GM06990 (cell line): ENCODE measurements at places on chromosomes 5 and 9.

GRCh38 chr5:5965132-5965531, 413.2 kb downstream of the MED10 start:
- no peak for DNase-seq

- DNase-seq, result no peak
Measured at GRCh38 chr9:785997-786396, 55.5 kb upstream of the DMRT1 start.

- no peak for DNase-seq
Measured at GRCh38 chr9:16131264-16131663, 578.4 kb downstream of the CCDC171 start.

DNA sequence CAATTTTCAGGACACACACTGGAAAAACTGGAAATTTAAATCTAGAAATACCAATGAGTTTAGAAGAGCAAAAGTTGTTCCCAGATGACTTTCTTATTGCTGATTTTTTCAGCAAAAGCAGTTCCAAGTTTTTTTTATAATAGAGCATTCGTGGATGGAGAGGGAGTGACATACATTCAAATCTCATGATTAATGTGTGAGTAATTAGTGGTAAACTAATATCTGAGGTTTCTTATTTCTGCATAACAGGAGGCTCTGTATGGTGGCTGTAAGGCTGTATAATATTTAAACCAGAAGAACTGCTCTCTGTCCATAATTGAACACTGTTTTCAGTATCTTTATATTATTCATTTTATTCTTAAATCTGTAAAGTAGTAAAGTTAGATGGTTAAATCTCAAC, 25.8 kb downstream of the LYSMD3 start:
- DNase-seq, result no peak

- no peak for DNase-seq
Measured at GRCh38 chr9:35515766-35516165, 25.9 kb downstream of the RUSC2 start.

GRCh38 chr5:156356238-156356637, 29.3 kb downstream of the SGCD start:
- no peak for DNase-seq

DNA sequence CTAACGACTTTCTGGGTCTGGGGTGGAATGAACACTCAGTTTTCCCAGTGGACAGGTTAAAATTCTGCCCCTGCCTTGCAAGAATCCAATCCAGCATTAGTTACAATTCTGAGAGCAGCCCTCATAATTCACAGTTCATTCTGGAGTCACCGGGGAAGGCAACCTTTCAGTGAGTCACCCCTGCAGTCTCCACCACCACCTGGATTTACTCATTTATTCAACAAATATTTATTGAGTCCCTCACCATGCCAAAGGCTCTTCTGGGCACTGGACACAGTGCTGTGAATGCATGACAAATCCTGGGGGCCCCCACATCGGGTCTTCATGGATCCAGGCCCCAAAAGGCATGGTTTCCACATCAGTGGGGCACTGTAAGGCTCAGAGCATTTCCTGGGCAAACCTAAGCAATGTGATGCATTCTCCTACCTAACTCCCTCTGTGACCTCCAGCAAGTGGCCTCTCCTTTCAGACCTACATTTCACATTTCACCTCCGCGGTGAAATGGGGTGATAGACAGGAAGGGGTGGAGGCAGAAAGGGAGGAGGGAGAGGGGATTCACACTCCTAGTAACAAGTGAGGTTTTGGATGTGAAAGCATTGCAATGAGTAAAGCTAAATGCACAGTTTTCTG, 6.4 kb upstream of the MSX2 start:
- no peak for DNase-seq

DNA sequence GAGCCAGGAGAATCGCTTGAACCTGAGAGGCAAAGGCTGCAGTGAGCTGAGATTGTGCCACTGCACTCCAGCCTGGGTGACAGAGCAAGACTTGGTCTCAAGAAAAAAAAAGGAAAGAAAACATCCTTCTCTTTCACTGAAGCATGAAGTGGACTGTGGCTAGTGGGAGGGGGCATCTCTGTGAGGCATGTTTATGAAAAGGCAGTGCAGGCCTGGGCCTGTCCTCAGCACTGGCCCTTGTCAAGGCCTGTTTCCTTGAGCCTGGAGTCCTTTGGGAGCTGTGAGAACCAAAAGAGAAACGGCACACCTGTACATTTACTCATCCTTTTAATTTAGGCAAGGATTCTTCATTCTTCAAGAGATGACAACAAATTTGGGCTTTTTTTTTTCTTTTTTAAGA, 18.3 kb upstream of the FUBP3 start:
- DNase-seq, result no peak

DNA sequence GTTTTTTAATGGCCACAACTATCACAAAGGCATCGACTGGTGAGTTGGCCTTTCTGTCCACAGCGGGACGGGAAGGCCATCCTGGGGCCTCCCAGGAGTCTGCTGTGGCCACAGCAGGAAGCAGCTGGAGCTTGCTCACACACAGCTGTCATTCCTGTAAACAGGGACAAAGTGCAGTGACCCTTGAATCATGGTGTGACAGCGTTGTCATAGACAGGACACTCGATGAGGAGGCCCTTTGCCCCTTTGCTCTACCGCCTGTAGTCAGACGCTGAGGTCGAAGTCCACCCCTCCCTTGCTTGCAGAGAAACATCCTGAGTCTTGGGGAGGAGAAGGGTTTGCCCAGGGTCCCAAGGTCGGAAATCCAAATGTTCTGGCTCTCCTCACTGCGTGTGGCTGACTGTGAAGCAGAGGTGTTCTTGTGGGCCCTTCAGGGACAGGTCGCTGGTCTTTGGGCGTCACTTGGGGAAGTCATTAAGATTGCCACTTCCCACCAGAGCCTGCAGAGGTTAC, 35.1 kb downstream of the NDST1 start:
- DNase-seq, result no peak

DNA sequence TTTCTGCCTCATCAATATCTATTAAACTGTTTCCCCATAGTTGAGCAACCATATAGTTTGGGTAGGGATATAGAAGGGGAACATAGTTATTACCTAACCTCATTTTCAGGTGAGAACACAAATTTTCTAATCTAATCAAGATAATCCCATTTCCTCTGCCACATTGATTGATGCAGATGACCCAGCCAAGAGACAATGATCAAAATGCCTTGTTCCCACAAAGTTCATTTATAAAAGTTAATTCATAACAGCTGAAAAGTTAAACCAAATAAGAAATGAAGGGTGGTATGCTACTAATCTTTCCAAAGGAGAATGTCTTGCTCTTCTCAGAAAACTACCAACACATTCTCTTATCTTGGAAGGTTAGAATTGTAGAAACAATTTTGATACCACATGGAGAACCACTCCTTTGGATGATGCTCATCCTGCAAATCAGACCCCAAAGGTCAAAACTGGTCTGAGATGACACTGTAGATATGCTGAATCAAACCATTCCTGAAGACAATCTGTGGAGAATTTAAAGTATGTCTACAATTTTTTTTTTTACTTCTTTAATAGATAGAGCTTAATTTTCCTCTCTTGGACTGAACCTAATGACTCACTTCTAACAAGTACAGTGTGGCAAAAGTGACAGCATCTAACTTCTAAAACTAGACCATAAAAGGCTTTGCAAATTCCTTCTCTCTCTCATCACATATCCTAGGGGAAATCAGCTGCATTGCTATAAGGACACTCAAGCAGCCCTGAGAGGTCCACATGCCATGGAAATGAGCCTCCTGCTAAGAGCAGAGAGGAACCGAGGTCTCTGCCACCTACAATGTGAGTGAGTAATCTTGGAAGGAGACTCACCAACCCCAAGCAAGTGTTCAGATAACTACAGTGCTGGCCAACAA, 586.7 kb upstream of the TUSC1 start:
- DNase-seq, result no peak

DNA sequence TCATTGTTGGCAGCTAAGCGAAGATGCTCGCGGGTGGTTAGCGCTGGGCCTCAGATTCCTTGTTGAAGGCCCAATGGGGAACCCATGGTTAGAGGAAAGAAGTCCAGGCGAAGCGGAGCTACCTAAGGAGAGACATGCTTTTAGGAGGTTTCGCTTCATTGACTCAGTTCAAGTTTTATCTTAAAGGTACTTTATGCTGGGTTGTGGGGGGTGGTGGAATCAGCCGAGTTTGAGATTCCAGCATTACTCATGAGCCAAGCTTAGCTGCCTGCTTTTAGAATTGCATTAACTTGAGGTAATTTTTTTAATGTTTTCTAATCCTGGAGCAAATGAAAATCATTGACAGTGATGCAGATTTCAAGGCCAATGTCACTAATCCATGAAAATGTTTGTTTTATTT, 16.1 kb downstream of the MEGF10 start:
- no peak for DNase-seq

DNA sequence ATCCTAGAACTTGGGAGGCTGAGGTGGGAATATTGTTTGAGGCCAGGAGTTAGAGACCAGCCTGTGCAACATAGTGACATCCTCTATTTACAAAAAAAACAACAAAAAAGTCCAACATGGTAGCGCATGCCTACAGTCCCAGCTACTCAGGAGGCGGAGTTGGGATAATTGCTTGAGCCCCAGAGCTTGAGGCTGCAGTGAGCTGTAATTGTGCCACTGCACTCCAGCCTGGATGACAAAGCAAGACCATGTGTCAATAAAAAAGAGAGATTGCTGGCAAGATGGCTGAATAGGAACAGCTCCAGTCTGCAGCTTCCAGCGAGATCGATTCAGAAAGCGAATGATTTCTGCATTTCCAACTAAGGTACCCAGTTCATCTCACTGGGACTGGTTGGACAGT, 54.8 kb upstream of the FBXL17 start:
- no peak for DNase-seq

GRCh38 chr5:151961557-151961956, 36.9 kb upstream of the GLRA1 start:
- no peak for DNase-seq

- no peak for DNase-seq
Measured at GRCh38 chr9:69071059-69071458, 35.5 kb downstream of the FXN start.

- DNase-seq, result no peak
Measured at GRCh38 chr5:171808951-171809350, 23.3 kb downstream of the SMIM23 start.

GRCh38 chr5:172795318-172795977, 24.5 kb upstream of the DUSP1 start:
- no peak for DNase-seq

DNA sequence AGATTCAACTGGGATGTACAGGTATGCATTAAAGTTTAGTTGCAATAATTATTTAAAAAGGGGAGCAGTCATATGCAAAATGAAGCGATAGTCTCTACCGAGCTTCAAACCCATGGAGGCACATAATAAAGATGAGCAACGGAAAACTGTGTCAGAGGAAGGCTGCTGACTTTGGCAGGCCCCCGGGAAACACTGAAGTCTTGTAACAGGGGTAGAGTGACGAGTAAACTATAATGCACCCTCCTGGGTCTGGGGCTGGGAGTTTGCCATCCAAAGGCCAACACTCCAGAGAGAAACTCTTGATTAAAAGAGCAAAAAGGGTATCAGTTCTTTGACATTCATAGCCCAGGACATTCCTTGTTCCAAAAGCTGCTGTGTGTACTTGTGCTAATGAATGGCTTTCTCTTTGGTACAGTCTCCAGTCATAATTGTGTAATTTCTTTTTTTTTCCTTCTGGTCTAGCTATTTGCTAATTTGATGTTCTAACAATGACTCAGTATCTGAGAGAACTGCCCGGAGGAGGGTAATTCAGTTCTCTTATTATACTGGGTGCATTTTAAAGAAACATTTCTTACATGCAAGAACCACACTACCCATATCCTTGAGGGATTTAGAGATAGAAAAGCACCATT, 59.2 kb downstream of the TNC start:
- no peak for DNase-seq

DNA sequence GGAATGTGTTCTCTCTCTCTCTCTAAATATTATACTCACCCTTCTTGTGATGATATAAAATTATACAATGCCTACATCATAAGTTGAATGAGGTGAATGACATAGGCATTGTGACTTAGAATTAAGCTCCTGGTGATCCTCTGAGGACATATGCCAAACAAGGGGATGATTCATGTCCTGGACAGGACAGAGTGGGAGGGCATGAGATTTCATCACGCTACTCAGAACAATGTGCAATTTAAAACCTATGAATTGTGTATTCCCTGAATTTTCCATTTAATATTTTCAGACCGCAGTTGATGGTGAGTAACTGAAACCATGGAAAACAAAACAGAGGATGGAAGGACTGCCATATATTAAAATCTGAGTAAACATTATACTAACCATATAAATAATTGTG, 782.2 kb upstream of the NUDT12 start:
- no peak for DNase-seq

DNA sequence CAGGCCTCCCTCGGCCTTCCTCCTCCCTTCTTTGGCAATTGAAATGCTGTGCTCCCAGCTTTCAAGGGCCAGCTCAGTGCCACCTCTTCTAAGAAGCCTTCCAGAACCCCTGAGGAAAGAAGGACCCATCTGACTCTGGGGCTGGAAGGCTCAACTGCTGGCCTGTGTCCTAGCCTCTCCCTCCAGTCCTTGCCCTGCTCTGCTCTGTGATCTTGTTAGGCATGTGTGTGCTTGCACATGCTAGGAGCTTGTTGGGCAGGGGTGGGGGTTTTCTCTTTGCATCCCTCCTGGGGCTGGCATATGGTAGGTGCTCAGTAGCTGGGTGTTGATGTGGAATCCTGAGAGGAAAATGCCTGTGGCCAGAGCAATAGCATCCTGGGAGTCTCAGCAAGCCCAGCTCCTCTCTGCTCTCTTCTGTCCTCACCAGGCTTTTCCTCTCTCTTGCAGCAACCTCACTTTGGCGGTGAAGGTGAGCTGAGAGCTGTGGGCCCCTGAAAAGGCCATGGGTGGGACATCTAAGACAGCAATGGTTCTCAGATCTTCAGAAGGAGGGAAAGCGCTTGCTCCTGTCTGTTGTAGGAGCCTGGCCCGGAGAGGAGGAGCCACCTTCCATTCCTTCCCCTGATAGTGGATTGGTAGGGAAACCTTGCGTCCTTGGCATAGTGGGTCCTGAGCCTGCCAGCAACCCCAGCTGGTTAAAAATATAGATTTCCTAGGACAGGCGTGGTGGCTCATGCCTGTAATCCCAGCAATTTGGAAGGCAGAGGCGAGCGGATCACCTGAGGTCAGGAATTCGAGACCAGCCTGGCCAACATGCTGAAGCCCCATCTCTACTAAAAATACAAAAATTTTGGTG, 9.9 kb downstream of the DOLK start:
- DNase-seq, result no peak

DNA sequence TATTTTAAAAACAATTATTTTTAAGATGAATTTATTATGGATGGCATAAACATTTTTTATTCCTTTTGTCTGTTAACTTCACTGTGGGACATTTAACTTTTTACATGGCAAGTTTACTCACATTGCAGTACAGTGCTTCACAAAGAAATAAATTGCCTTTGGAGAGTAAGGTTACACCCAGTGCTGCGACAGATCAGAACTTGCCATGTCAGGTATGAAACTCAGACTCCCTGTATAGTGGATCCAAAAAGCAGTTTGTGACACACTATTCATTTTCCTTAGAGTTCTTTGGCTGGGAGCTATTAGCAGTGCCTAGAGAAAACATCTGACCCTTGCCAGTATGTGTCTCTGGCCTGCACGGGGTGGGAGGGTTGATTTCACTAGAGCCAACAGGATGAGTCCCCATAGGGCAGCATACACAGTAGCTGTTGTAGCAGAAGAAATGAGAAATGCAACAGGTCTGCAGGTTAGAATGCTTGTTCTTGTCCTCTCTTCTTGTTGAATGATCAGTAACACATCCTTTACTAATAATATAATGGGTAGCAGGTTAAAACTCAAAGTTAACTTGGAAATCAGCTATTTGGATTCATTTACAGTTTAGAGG, 42.9 kb downstream of the STARD4 start:
- no peak for DNase-seq
